Sigmoid colon (tissue), 7 donors: ENCODE measurements at places on chromosomes 5 and 9. TPM values are rescaled to one million over a fixed set of nuclear protein-coding genes. Genes with fewer than 3 reads are reported as not detected.

The HNRNPK gene
- 364 TPM for polyA plus RNA-seq

The LCN9 gene
- not detected for polyA plus RNA-seq

The CDH12 gene
- 0.04 TPM for polyA plus RNA-seq

The ABL1 gene
- 24.5 TPM for polyA plus RNA-seq

The PFN3 gene
- not detected for polyA plus RNA-seq

The IFNA2 gene
- polyA plus RNA-seq, result not detected

The ECSCR gene
- 11.4 TPM for polyA plus RNA-seq
